ENCODE measurements at places on chromosomes 12 and 14. TPM values are rescaled to one million over a fixed set of nuclear protein-coding genes. Genes with fewer than 3 reads are reported as not detected.
A peak's percentile ranks its signal among the peaks of the same experiment; 100 is the strongest.

- DNase-seq: peak; percentile 3
These were observed 160.1 kb downstream of the KIF26A start for GRCh38 chr14:104298458-104298857.

DNA sequence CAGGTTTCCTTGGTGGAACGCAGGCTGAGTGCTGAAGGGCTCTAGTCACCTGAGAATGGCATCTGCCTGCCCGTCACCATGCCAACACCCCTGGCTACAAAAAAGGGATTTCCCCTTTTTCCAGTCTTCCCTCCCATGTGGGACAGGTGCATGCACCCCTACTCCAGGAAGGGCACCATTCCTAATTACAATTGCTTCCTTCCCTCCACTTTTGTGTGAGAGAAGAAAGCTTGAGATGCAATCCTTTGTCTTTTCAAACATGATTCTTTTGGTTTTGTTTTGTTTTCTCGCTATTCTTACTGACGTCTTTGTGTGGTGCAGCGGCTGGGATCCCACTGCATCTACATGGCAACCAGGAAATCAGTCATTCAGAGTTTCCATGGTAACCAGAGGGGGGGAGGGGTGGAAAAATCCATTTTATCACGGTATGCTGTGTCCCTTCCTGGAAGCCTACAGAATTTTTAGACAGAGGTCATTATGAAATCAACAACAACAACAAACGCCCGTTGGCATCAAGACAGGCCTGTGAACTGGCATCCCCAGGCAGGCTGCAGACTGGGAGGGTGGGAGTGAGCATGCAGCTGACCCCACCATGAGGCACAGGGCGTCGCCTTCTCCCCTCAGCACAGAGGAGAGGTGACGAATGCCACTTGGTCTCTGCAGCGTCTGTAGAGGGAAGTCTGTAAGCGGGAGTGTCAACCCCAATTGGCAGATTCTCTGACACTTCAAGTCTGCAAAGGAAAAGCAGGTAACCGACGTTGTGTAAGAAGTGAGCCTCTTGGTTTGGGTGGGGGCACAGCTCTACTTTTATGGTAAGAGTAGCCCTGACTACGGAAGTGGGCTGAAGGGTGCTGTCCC is 13.6 kb upstream of the GNG2 start:
- no peak for DNase-seq

DNA sequence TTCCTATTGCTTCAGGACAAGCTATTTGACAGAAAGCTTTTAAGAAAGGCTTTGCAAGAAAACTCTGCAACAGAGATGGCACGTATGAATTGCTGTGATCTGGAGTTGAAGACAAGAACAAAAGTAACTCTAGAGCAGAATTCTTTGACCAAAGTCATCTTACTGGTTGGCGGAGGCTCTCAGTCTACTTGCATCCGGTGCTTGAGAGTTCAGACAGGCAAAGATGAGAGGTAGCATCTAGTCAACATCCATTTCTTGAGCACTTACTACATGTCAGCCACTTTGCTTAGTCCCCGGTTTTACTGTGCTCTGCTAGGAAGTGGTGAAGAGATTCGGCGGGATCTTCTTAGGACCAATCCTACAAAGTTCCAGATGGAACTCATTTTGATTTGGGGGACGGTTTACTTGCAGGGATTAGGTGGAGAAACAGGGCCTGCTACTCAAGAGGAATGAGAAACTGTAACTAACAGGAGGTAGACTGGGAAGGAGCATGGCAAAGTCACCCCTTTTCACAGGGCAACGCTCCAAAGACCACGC is 404 bp upstream of the CCDC91 start:
- no peak for DNase-seq

The SDS gene
- total RNA-seq: not detected

The CLECL1 gene
- not detected for total RNA-seq

The TMEM132D gene
- not detected for total RNA-seq
